ENCODE measurements at places on chromosomes 16 and 17. TPM values are rescaled to one million over a fixed set of nuclear protein-coding genes. Genes with fewer than 3 reads are reported as not detected.

DNA sequence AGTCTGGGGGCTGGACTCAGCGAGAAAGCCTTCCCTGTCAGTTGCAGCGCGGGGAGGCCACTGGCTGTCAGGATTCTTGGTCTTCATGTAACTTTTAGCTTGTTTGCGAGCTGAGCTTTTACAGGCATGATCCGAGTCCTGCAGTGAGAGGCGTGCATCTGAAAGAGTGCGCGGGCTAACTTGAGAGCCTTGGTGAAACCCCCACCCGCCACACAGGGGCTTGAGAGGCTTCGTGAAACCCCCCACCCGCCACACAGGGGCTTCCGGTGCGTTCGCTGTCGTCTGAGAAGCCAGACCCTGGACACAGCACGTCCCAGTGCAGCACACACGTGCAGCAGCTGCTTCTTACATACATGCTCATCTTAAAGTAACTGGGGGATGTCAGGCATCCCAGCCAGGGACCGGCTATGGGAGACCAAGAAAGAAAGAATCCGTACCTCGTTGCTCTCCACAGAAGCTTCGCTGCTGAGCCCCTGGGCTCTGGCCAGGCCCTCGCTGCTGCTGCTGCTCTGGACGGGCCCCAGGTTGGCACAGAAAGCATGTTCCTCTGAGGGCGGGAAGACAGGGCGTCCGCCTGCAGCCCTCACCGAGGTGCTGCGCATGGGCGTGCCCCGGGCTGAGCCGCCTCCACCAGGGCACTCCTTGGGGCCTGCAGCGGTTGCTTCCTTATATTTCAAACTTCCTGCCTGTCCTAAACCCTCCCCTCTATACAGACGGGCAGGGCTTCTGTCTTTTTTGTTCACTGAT, 7.8 kb downstream of the NUDT16L1 start:
- peaks cover 16% of the 10 kb centered on the region for H3K4me1 ChIP-seq
- peaks cover 4% of the 10 kb centered on the region for H3K36me3 ChIP-seq
- DNase-seq, result no peak
- no peak overlapping the region for H3K4me3 ChIP-seq
- H3K27me3 ChIP-seq, result no peaks in the 10 kb centered on the region

DNA sequence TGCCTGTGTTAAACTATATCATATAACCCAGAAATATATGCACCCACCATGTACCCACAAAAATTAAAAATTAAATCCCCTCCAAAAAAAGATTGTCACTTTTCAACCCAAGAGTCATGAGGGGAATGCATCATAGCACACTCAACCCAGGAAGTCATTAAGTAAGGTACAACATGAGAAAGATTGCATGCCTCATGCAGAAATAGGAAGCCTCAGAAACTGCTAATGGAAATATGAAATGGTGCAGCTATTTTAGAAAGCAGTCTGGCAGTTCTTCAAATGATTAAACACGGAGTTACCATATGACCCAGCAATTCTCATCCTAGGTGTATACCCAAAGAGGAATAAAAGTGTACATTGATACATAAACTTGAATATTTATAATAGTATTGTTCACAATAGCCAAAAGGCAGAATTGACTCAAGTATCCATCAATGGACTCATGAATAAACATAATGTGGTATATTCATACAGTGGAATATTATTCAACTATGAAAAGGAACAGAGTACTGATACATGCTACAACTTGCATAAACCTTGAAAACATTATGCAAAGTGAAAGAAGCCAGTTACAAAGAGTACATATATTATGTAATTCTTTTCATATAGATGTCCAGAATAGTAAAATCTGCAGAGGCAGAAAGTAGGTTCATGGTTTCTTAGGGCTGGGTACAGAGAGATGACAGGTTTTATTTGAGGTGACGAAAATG, 70.4 kb downstream of the TMEM100 start:
- H3K4me1 ChIP-seq, result no peaks in the 10 kb centered on the region
- no peaks in the 10 kb centered on the region for H3K36me3 ChIP-seq
- H3K27me3 ChIP-seq, result peaks cover 38% of the 10 kb centered on the region

- DNase-seq, result no peak
- H3K4me3 ChIP-seq, result no peak overlapping the region
- H3K27me3 ChIP-seq, result no peaks in the 10 kb centered on the region
- H3K36me3 ChIP-seq, result peaks cover 7% of the 10 kb centered on the region
These were observed 11.9 kb downstream of the PER1 start for GRCh38 chr17:8140065-8141029.

- DNase-seq, result no peak
- no peaks in the 10 kb centered on the region for H3K4me1 ChIP-seq
- no peaks in the 10 kb centered on the region for H3K36me3 ChIP-seq
- H3K27ac ChIP-seq, result no peak overlapping the region
- H3K27me3 ChIP-seq, result no peaks in the 10 kb centered on the region
These were observed 20.2 kb upstream of the OR3A1 start for GRCh38 chr17:3318336-3318735.

DNA sequence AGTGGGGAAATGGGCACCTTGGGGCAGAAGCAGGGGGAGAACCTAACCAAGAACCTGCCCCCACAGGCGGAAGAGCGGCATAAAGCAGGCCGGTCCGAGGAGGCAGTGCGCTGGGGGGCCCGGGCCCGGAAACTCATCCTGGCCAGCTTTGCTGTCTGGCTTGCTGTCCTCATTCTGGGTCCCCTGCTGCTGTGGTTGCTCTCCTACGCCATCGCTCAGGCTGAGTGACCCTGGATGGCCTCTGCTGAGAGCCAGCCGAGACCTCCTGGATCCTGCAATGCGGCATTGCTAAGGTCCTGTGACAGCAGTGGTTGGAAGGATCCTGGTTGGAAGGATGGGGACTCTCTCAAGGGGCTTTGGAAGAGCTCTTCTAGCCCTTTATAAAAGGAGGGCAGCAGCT, 4.5 kb upstream of the PHKG2 start:
- H3K27ac ChIP-seq, result no peak overlapping the region
- peaks cover 27% of the 10 kb centered on the region for H3K4me1 ChIP-seq
- H3K4me3 ChIP-seq, result no peak overlapping the region
- DNase-seq, result no peak

DNA sequence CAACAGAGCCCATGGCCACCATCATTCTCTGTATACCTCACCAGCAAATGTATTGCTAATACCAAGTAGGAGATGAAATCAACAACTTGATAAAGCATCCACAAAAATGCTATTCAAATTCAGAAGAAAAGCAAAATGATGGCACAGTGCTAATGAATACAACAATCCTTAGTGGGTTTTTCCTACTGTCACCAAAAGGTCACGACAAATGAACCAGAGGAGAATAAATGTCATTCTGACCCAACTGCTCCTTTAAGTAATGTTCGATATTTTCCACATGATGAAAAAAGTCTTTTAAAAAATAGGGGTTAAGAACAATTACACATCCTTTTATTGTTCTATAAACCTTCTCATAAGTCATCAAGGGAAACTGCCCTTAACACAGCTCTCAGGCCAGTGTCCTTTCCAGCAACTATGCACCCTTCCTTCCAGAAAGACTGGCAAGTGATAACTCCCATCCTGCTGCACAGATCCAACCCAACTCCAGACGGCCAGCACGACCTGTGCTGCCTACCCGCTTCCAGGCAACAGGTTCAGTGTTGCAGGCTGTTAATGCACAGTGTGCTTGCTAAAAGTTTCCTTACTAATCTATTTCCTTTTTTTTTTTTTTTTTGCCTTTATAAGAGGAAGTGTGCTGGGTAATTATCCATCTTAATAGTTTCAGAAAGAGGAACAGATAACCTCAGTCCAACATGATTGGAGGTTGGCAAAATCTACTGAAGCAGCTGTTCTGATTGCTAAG, 15.4 kb downstream of the FBXO31 start:
- no peak overlapping the region for H3K4me3 ChIP-seq
- DNase-seq, result no peak
- H3K27ac ChIP-seq, result no peak overlapping the region
- no peaks in the 10 kb centered on the region for H3K27me3 ChIP-seq
- H3K4me1 ChIP-seq, result peaks cover 42% of the 10 kb centered on the region

DNA sequence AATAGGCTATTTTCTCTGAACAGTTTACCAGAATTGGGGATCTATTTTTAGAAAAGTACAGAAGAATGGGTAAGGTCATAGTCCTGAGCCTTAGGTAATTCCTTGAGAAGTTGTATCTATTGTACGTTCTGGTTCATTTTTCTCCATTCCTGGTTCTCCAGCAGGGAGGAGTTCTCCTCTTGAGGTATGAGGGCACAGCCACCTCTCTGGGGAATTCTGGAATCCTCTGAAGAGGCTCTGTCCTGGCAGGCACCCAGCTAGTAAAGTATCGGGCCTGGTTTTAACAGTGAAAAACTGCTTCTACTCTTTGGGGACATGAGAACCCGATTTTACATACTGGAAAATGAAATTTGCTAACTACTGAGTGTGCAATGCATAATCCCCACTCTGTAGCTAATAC, 19.6 kb upstream of the PMFBP1 start:
- H3K27me3 ChIP-seq, result no peaks in the 10 kb centered on the region
- no peak overlapping the region for H3K27ac ChIP-seq
- DNase-seq, result no peak

DNA sequence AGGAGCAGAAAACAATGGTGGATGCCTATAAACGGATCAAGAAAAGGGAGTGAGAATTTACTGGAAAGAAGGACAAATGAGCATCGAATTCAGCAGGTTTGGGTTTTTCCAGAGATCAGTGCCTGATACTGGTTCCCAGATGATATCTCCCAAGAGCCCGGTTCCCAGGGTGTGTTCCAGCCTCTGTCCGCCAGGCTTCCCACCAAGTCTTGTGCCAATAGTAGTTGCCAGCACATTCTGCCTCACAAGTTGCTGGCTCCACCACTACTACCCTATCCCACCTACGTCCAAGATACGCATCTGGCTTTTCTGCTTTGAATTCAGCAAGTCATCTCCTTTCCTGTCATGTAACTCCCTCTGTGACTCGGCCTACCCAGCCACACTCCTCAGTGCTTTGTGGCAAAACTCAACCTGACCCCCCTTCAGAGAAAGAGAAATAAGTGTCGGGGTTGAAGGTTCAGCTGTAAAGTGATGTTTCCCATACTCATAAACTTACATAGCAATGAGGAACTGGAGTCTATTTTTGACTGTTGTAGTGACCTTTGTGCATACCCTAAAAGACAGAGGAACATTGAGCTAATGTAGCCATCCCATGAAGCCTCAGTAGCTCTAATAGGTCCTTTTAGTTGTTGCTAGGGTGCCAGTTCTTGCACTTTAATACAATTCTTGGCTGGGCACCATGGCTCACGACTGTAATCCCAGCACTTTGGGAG, 277.0 kb downstream of the IRX3 start:
- DNase-seq, result no peak
- no peaks in the 10 kb centered on the region for H3K4me1 ChIP-seq
- H3K27ac ChIP-seq, result no peak overlapping the region
- peaks cover 4% of the 10 kb centered on the region for H3K36me3 ChIP-seq

GRCh38 chr17:78723001-78723796, 58.9 kb downstream of the CYTH1 start:
- DNase-seq, result no peak
- no peaks in the 10 kb centered on the region for H3K36me3 ChIP-seq
- H3K27me3 ChIP-seq, result no peaks in the 10 kb centered on the region
- H3K27ac ChIP-seq, result peak overlapping the region; percentile 63
- H3K4me1 ChIP-seq, result peaks cover 98% of the 10 kb centered on the region

DNA sequence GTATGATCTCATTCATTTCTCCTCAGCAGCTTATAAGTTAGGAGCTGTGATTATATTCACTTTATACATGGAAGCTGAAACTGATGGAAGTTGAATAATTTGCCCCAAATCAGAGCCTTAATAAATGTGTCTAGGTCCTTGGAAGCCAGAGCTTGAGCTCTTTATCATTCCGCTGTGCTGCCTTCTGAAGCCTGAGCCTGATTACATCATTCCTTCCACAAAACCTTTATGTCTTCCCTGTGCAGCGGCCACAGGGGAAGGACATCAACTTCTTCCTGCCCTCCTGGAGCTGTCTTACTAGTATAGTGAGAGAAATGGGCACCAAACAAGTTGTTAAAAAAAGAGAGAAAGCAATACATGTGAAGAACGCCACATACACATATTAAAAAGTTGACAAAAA, 6.8 kb downstream of the TNRC6C start:
- H3K4me1 ChIP-seq, result peaks cover 82% of the 10 kb centered on the region
- no peaks in the 10 kb centered on the region for H3K36me3 ChIP-seq
- no peak overlapping the region for H3K27ac ChIP-seq
- DNase-seq, result no peak
- no peak overlapping the region for H3K4me3 ChIP-seq

- H3K27me3 ChIP-seq, result peaks cover 2% of the 10 kb centered on the region
- DNase-seq, result peak; percentile 79
- H3K4me3 ChIP-seq, result peak within 1 kb of the TSS; percentile 99
- peaks cover 1% of the 10 kb centered on the region for H3K36me3 ChIP-seq
- H3K4me1 ChIP-seq, result peaks cover 25% of the 10 kb centered on the region
These were observed at the start of gene VPS25 for GRCh38 chr17:42773290-42774035. TSS of gene VPS25 (plus strand) at chr17:42773449. CDS start at chr17:42773476, 27 bp downstream.

DNA sequence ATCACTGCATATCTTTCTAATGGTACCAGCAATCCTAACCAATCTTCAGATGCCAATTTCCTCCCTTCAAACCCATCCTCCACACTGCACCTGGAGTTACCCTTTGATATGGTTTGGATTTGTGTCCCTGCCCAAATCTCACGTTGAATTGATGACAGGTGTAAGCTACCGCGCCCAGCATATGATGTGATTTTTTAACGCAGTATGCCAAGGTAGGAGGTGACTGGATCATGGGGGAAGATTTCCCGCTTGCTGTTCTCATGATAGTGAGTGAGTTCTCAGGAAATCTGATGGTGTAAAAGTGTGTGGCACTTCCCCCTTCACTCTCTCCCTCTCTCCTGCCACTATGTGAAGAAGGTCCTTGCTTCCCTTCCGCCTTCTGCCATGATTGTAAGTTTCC, 57.0 kb downstream of the TOX3 start:
- H3K27me3 ChIP-seq, result no peaks in the 10 kb centered on the region
- no peaks in the 10 kb centered on the region for H3K36me3 ChIP-seq
- DNase-seq, result no peak
- H3K27ac ChIP-seq, result no peak overlapping the region
- H3K4me3 ChIP-seq, result no peak overlapping the region

GRCh38 chr16:1077877-1078578, 5.5 kb downstream of the SSTR5 start:
- H3K27me3 ChIP-seq, result peaks cover 15% of the 10 kb centered on the region
- H3K36me3 ChIP-seq, result no peaks in the 10 kb centered on the region
- H3K4me1 ChIP-seq, result peaks cover 5% of the 10 kb centered on the region
- no peak overlapping the region for H3K27ac ChIP-seq

DNA sequence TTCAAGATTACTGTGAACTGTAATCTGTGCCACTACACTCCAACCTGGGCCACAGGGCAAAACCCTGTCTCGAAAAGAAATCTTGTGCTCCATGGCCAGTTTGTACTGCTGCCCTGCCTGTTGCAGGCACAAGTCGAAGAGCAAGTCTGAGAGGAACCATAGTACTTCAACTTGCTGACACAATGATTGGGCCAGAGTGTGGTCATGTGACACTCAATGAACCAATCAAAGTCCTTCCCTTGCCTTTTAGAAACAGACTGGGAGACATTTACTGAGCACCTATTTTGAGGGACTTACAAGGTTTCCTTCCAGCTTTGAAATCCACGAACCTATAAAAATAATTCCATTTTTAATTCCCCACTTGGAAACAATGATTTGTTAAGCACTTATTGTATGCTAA, 39.8 kb upstream of the TMC5 start:
- no peak overlapping the region for H3K4me3 ChIP-seq
- DNase-seq, result no peak
- no peaks in the 10 kb centered on the region for H3K36me3 ChIP-seq
- H3K27ac ChIP-seq, result no peak overlapping the region

CCL1 gene
- total RNA-seq, result not detected

TMEM220 gene
- total RNA-seq, result 1.8 TPM

SNX20 gene
- 45.2 TPM for total RNA-seq

PHLPP2 gene
- total RNA-seq, result 13.3 TPM

TEPSIN gene
- 39.1 TPM for total RNA-seq

CETP gene
- total RNA-seq, result not detected

PITPNC1 gene
- total RNA-seq, result 79.5 TPM

NPIPA5 gene
- total RNA-seq, result 9.1 TPM

All from activated T-cell treated with anti-CD3 and anti-CD28 coated beads, Interleukin-2, amount 50 U/mL, for 72 hours (primary cell).